CD8-positive, alpha-beta memory T cell (primary cell): ENCODE measurements at places on chromosomes 6 and 20. TPM values are rescaled to one million over a fixed set of nuclear protein-coding genes. Genes with fewer than 3 reads are reported as not detected.

GRCh38 chr20:1648101-1648500 is 9.5 kb downstream of the SIRPG start:
- DNase-seq: no peak

GRCh38 chr6:125099211-125100073 is 54.1 kb upstream of the TPD52L1 start:
- no peak for DNase-seq

DNA sequence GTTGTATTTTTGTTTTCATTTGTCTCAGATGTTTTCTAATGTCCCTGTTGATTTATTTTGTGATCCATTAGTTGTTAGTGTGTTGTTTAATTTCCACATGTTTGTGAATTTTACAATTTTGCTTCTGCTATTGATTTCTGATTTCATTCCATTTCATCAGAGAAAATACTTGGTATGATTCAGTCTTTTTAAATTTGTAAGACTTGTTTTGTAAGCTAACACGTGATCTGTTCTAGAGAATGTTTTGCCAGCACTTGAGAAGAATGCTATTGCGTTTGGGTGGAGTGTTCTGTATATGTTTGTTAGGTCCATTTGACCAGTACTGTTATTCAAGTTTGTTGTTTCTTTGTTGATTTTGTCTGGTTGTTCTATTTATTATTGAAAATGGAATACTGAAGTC is 53.9 kb downstream of the KIZ start:
- DNase-seq: no peak

DNA sequence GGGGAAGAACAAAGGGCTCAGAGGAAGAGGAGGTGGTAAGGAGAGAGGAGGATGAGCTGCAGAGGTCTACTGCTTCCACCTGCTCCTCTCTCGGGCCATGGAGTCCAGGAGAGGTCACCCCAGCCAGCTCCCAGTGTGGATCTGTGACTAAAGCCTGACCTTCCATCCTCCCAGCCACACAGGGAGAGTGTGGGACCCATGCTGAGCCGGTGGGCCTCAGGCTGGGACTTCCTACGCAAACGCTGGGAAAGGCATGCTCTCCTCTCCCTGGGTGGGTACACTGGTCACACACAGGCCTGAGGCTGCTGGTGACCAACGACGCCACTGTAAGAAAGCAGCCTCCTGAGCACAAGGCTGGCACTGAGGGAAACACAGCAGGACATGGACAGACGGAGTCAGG is 111.3 kb downstream of the PREX1 start:
- no peak for DNase-seq

DNA sequence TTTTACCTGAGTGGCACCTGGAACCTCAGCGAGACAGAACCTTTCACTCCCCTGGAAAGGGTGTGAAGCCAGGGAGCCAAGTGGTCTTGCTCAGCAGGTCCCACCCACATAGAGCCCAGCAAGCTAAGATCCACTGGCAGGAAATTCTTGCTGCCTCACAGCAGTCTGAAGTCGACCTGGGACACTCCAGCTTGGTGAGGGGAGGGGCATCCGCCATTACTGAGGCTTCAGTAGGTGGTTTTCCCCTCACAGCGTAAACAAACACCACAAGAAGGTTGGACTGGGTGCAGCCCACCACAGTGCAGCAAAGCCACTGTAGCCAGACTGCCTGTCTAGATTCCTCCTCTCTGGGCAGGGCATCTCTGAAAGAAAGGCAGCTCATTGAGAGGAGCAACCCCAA is 134.7 kb upstream of the RSPO3 start:
- DNase-seq: no peak

DNA sequence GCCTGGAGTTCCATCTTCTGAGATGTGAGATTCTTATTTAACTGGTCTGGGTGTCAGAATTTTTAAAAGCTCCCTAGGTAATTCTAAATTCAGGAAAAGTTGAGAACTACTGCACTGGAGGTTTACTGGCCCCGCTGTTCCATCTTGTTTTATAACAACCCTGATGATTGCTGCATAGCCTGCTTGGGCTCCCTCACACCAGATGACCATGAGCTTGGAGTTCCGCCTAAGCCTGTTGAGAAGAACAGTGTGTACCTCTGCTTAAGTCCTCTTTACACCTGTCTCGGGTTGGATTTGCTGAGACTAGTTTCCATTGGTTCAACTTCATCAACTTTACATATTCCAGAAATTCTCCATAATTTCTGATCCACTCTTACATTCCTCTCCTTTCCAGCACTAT is 77.9 kb downstream of the FKBP5 start:
- DNase-seq: no peak

TMC2 gene
- not detected for total RNA-seq

OVOL2 gene
- not detected for total RNA-seq

TNXB gene
- 4.9 TPM for total RNA-seq

HLA-DRA gene
- total RNA-seq: 36.6 TPM
